Transverse colon (tissue), 4 donors: ENCODE measurements at places on chromosomes 12 and 14. TPM values are rescaled to one million over a fixed set of nuclear protein-coding genes. Genes with fewer than 3 reads are reported as not detected.

CLEC4C gene
- not detected for total RNA-seq

CPNE8 gene
- 33.3 TPM for total RNA-seq

DHRS7 gene
- total RNA-seq, result 22.4 TPM

C14orf39 gene
- 0.55 TPM for total RNA-seq

NELL2 gene
- total RNA-seq, result 1.4 TPM

GARIN6 gene
- total RNA-seq, result not detected

DNA sequence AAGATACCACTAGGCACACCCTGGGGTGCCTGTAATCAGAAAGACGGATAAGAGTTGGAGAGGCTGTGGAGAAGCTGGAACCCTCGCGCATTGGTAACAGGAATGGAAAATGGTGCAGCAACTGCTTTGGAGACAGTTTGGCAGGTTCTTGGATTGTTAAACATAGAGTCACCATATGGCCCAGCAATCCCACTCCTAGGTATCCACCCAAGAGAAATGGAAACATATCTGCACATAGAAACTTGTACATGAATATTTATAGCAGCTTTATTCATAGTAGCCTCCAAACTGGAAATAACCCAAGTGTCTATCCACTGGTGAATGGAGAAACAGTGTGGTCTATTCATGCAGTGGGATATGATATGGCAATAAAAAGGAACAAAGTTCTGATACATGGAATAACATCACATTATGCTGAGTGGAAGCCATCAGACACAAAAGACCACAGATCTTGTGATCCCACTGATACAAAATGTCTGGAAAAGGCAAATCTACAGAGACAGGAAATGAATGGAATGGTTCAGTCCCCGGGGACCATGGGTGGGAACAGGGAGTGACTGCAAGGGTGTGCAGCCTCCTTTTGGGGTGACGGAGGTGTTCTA is 45.4 kb downstream of the JAG2 start:
- no peak for DNase-seq

DNA sequence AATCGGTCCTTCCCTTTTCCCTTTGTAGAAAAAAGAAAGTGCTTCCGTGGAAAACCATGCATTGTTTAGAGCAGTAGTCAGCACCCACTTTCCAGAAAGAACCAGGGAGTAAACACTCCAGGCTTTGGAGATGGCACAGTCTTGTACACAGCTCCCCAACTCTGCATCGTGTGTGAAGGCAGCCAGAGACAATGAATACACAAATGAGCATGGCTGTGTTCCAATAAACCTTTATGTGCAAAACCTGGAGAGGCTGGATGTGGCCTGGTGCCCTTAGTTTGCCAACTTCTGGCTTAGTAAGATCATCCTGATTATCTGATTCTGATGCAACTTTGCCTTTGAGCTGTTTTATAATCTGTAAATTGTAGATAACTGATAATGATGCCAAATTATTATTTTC is 463.4 kb upstream of the TMEM132C start:
- no peak for DNase-seq

DNA sequence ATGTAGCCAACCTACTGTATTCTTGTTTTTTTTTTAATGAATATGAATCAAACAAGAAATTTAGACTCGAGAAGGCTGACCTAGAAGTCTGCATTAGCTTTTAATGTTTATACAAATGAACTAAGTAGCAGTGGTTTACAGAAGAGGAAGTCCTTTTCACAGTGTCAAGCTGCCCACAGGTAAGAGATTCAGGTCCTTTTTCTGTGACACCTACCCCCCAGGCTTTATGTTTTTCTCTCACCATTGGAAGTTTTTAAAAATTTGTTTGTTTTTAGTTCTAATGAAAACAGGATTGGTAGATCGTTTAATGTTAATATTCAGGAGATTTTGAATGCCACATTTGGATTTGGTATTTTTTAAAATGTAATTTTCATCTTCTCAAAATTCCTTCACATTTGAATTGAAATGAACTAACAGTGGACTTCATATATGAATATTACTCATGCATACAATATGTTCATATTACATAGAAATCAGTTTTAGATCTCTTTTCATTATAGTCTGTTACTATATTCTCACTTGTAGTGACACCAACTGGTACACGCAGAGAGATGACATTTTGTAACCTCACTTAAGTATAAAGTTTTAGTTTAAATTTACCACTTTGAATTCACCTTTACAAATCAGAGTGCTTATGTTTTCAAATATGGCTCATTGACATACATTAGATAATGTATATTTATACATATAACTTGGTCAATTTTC is 29.7 kb downstream of the ATF7IP start:
- DNase-seq, result no peak

DNA sequence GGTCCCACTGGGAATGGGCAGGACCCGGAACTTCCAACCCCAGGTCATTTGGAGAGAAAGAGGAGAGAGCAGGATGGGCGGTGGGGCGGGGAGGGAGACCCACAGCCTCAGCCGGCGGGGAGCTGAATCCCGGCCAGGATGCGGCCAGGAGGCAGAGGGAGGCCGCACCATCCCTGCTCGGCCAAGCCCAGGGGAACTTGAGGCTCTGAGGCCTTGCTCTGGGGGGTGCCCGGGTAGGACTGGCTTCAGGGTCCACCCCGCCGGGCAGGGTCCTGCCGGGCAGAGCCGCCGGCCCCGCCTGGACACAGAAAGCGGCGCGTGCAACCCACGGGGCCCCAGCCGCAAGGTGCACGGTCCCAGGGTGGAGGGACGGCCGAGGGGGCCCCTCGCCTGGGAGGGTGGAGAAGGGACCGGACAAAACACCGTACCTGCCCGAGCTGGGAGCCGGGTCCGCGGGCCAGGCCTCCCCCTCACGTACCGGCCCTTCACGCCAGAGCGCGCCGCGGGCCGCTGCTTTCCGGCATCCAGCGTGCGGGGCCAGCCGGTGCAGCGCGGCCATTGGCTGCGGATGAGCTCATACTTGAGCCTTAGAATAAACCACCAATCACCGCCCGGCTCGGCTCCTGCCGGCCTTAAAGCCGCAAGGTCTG is at the start of gene RPS6KL1:
Gene RPS6KL1, minus strand, starts transcription at position 509 of the 650 bp plus-strand sequence. CDS start 1,719 bp downstream, outside the sequence.
- DNase-seq, result peak; percentile 88

GRCh38 chr12:9604287-9604686 is 3.4 kb downstream of the KLRB1 start:
- no peak for DNase-seq

DNA sequence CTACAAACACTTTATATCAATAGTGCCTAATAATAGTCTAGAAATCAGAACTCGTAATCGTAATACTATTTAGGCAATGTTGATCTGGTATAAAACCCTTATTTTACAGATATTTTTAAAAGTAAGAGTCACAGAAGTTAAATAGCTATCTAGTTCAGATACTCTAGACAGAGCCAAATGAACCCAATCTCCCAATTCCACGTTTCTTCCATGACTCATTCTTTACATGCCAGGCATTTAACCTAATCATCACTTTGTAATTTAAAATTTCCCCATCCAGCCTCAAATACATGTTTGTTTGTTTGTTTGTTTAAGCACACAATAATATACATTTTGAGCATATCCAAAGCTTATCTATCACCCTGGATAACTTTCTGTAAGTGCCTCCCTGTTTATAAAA is 36.4 kb upstream of the GARIN6 start:
- DNase-seq, result no peak

DNA sequence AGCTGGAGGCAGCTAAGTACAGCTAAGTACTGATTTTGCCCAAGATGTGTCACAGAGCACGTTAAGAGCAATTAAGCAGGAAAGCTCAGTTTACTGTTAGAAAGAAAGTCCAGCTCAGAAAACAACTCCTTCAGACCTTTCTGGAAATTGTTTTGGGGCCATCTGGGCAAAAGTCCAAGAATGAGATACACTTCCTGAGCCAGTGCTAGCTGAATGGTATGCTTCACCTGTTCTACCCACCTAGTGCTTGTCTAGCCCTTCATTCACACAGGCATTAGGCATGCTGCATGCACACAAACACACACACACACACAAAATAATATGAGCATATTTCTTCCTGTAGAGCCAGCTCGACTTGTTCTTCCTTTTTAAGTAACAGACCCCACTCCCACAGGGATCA is 6.6 kb upstream of the IKZF4 start:
- DNase-seq, result no peak

DNA sequence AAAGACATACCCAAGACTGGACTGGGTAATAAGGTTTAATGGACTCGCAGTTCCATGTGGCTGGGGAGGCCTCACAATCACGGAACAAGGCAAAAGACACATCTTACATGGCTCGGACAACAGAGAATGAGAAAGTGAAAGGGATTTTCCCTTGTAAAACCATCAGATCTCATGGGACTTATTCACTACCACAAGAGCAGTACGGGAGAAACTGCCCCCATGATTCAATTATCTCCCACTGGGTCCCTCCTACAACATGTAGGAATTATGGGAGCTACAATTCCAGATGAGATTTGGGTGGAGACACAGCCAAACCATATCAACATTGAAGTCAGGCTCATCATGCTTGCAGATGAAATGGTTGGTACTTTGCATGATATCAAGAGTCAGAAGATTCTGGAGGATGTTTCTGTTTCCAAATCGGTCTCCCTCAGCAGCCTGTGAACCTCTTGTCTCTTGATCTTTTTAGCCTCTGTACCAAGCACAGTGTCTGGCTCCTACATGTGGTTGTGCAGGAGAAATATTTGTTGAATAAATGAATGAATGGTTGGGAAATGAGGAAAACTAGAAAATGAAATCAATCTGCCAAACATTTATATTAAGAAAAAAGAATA is 98.6 kb downstream of the VRK1 start:
- no peak for DNase-seq

- DNase-seq, result no peak
Measured at GRCh38 chr12:99413751-99414150, 233.8 kb upstream of the GARIN6 start.

DNA sequence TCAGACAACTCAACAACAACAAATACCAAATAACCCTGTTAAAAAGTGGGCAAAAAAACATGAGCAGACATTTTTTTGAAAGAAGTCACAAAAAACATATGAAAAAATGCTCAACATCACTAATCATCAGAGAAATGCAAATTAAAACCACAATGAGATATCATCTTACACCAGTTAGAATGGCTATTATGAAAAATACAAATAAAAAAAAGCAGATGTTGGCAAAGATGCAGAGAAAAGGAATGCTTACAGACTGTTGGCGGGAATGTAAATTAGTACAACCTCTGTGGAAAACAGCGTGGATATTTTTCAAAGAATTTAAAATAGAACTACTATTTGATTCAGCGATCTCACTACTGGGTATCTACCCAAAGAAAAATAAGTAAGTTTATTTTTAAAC is 114.0 kb downstream of the SLC38A4 start:
- DNase-seq, result no peak

- peak; percentile 21 for DNase-seq
Measured at GRCh38 chr12:54053751-54054741, at the start of gene HOXC4. TSS of gene HOXC4 (plus strand) at chr12:54053835. CDS start at chr12:54053923, 88 bp downstream.

DNA sequence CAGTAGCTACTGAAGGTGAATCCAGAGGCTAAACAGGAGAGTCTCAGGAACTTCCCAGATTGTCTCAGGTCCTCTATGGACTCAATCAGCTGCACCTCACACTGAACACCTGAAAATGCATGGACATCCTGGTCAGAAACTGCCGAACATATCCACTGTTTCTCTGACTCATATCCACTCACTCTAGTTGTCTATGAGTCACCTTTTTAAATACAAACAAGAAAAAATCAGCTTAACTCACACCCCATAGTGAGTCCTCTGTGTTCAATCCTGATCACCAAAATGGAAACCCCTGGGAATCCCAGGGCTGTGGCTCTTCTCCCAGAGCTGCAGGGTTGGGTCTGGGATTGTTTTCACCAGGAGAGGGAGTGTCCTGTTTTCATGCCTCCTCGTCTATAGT is 556.7 kb downstream of the TMEM121 start:
- no peak for DNase-seq

DNA sequence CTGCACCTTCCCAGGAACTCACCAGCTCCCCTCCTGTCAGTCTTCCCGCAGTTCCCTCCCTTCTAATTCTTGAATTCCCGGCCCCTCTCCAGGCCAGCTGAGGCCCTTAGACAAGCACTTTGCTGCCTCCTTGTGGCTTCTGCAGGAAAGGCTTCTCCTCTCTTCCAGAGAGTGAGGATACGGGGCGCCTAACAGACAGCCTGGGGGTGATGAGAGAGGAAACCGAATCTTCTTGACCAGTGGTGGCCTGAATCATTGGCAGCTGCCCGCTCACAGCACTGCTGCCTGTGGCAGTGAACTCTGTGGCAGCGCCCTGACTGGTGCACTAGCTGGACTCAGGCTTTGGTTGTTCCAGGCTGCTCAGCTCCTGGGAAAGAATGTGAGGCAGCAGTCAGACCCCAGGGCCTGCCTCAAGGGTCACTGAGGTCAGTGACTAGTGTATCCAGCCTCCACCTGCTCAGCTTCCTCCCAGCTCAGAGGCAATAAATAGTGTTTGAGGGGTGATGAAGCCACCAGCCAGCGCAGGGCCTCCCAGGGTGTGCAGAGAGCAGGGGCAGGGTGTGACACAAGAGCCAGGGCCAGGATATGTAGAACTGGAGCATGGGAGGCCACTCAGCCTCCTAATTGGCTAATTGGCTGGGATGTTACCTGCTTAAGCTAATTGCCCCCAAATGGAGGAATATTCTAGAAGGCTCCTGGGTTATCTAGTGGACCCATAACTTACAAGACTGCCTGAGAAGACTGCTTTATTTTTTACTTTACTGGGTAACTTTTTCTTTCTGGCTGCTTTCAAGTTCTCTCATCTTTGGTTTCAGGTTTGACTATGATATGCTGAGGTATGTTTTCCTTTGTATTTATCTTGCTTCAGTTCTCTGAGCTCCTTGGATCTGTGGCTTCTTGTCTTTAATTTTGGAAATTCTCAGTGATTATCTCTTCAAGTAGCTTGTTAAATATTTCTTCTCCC is 12.9 kb upstream of the MCRS1 start:
- DNase-seq, result peak; percentile 76

DNA sequence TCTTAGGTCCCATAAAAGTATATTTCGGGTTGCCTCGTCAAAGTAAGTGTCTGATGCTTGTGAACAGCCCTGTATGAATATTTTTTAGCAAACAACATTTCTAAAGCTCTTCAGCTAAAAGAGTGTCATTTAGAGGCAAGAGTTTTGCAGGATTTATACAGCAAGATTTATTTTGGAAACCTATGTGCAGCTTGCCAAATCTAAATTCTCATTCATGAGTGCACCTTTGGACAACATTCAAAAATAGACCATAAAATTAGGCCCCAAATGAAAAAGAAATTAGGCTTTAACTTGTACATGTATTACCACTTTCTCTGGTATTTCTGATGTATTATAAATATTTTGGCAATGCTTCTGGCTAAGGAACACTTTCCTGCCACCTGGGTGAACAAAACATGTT is 224.4 kb upstream of the PDZRN4 start:
- no peak for DNase-seq

GRCh38 chr12:58131986-58132755 is 190.8 kb downstream of the ATP23 start:
- no peak for DNase-seq

- no peak for DNase-seq
Measured at GRCh38 chr12:48180857-48181495, 2.5 kb upstream of the CCDC184 start.

- DNase-seq, result no peak
Measured at GRCh38 chr14:24952851-24953666, 96.9 kb downstream of the STXBP6 start.
